Amygdala (tissue), 56 donors: ENCODE measurements at places on chromosomes 11 and 22.

DNA sequence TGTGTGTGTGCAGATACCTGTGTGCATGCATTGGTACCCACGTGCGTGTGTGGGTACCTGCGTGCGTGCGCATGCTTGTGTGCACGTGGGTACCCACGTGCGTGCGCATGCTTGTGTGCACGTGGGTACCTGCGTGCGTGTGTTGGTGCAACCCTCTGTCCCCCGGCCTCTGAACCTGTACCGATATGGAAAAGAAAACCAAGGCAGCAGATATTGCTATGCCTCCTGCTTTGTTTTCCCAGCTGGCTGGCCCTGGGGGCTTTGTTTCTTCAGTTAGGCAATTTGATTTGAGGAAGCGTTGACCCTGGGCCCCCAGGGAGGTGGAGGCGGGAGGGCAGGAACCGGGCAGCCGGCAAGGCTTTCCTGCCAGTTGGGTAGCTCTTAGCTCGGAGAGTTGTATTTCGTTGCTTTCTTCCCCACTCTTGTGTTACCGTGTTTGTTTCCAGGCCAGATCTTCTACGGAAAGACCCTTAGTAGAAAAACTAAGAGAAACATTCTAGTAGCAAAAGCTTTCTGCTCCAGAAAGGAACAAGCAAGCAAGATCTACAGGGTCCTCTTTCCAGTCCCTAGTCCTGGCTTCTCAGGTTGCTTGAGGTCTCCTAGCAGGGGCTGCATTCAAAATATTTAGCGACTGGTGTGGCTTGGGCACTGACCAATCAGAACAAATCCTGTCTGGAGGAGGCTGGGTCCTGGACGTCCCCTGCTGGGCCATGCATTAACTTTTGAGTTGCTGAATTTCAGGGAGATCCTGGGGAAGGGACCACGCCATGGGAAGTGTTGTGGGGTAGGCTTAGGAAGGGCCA, 26.3 kb upstream of the SORL1-AS1 start:
- no peak for DNase-seq

DNA sequence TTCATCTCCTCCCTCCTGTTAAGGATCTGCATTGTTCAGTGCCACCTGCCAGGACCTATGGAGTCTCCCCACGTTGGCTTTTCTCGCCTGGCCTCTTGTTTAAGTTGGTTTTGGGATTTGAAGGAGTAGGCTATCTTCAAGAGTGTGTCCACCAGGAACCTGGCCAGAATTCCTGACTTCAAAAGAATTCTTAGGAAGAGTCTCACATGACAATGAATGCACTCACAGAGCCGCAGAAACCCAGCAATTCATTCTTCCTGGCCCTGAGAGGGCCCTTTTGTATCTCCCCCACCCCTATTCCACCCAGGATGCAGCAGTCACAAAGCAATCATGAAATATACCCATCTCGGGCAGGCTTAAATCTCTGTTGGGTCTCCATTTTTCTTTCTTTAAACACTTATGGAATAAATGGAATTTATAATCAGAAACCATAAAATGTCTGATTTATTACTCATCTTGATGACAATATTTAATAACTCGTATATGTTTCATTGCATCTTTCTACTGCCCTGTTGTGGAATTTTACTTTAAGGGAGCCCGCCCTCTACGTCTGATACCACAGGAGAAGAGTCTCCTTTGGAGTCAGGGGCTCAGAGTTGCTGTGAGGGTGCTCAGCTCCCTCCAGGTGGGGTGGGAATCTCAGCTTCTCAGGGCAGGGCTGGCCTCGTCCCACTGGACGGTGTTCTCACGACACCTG, 507.0 kb downstream of the NTM start:
- DNase-seq: no peak

GRCh38 chr11:75625021-75625420, 43.8 kb downstream of the MAP6 start:
- DNase-seq: no peak

DNA sequence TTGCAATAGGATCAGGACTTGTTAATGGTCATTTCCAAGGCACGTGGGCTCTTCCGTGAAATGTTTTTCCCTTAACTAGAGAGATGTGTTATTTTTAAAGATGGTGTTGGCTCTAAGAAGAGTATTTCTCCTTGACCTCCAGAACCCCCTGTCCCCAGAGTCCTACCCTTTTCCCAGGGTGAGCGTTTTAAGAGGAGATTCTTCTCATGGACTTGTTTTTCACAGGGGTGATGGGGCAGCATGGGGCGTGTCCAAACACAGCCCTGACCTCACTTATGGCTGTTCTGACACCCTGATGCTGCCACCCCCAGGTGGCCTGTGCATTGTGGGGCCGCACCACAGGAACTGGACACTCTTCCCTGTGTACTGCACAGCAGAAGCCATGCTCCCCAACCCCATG, 335.7 kb downstream of the TBC1D22A start:
- DNase-seq: no peak

DNA sequence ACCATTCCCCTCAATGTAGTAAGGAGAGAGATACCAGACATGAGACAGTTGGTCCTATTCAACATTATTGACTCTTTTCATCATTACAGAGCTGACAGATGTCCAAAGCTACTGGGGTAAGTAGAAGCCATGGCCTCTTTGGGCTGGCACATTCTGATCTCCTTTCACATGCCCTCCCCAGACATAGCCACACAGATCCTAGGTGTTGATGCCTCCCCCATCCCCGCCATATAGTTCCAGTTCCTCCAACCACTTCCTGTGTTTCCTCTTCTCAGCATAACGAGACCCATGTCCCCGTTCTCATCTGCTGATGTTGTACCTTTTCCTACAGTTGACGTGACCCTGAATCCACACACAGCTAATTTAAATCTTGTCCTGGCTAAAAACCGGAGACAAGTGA, 14.0 kb downstream of the TRIM6 start:
- DNase-seq: no peak

- DNase-seq: no peak
Observed at GRCh38 chr11:121564948-121565684, 112.3 kb upstream of the SORL1-AS1 start.

GRCh38 chr11:11095831-11096723, 238.2 kb upstream of the ZBED5 start:
- DNase-seq: no peak

- DNase-seq: no peak
Observed at GRCh38 chr11:13446444-13446843, 16.6 kb downstream of the BTBD10 start.
